Psoas muscle (tissue), 8 donors: ENCODE measurements at places on chromosomes 16 and 17. TPM values are rescaled to one million over a fixed set of nuclear protein-coding genes. Genes with fewer than 3 reads are reported as not detected.

DNA sequence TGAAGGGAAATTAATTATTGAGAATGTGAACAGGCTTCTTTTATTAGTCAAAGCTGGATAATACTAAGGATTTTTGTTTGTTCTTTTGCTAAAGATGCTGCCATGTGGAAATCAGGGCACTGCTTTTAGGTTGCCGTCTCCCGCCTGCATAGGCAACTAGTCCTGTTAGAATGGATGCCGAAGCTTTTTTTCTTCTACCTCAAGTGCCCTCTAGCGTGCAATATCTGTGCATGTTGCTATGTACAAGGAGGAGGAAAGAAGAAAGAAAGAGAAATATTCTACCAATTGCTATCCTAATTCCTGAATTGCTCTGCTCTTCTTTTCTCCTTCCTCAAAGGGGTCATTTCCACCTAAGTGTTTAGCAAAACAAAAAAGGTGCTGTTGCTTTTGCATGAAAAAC, 5.2 kb upstream of the CDH8 start:
- peaks cover 3% of the 10 kb centered on the region for H3K27me3 ChIP-seq
- H3K27ac ChIP-seq = no peak overlapping the region
- no peaks in the 10 kb centered on the region for H3K4me1 ChIP-seq
- no peak for DNase-seq
- no peaks in the 10 kb centered on the region for H3K36me3 ChIP-seq

DNA sequence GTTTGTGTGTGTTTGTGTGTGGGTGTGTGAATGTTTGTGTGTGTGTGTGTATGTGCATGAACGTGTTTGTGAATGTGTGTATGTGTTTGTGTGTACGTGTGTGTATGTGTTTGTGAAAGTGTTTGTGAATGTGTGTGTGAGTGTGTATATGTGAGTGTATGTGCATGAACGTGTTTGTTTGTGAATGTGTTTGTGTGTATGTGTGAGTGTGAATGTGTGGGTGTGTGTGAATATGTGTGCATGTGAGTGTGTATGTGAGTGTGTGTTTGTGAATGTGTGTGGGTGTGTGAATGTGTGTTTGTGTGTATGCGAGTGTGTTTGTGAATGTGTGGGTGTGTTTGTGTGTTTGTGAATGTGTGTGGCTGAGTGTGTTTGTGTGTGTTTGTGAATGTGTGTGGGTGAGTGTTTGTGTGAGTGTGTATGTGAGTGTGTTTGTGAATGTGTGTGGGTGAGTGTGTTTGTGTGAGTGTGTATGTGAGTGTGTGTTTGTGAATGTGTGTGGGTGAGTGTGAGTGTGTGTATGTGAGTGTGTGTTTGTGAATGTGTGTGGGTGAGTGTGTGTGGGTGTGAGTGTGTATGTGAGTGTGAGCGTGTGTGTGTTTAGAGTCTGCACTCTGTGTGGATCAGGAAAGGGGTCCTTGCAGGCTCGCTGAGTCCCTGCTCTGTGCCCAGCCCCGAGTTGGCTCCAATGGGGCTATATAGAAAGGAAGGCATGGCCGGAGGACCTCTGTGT, 890 bp upstream of the CD300A start:
- no peak for DNase-seq
- no peak overlapping the region for H3K4me3 ChIP-seq
- H3K4me1 ChIP-seq = no peaks in the 10 kb centered on the region
- H3K36me3 ChIP-seq = no peaks in the 10 kb centered on the region

GRCh38 chr17:66665194-66665593, 169.7 kb upstream of the CACNG5 start:
- H3K36me3 ChIP-seq = no peaks in the 10 kb centered on the region
- H3K4me3 ChIP-seq = no peak overlapping the region
- H3K27me3 ChIP-seq = no peaks in the 10 kb centered on the region

- no peak for DNase-seq
- H3K4me3 ChIP-seq = no peak overlapping the region
- H3K27me3 ChIP-seq = no peaks in the 10 kb centered on the region
These were observed 31.4 kb downstream of the COG1 start for GRCh38 chr17:73224237-73224636.

GRCh38 chr16:79716645-79717332, 116.3 kb upstream of the MAF start:
- H3K36me3 ChIP-seq = no peaks in the 10 kb centered on the region
- H3K4me3 ChIP-seq = no peak overlapping the region
- H3K27me3 ChIP-seq = no peaks in the 10 kb centered on the region
- DNase-seq = no peak
- H3K4me1 ChIP-seq = no peaks in the 10 kb centered on the region

- peak overlapping the region; percentile 62 for H3K4me3 ChIP-seq
- H3K27me3 ChIP-seq = no peaks in the 10 kb centered on the region
- H3K36me3 ChIP-seq = no peaks in the 10 kb centered on the region
- H3K4me1 ChIP-seq = peaks cover 46% of the 10 kb centered on the region
- H3K27ac ChIP-seq = peak overlapping the region; percentile 93
These were observed 159.4 kb upstream of the CHMP6 start for GRCh38 chr17:80832266-80832676.

- H3K4me3 ChIP-seq = no peak overlapping the region
- no peak overlapping the region for H3K27ac ChIP-seq
- no peaks in the 10 kb centered on the region for H3K36me3 ChIP-seq
- peaks cover 2% of the 10 kb centered on the region for H3K27me3 ChIP-seq
- no peak for DNase-seq
These were observed 10.0 kb downstream of the C16orf96 start for GRCh38 chr16:4566144-4566543.

DNA sequence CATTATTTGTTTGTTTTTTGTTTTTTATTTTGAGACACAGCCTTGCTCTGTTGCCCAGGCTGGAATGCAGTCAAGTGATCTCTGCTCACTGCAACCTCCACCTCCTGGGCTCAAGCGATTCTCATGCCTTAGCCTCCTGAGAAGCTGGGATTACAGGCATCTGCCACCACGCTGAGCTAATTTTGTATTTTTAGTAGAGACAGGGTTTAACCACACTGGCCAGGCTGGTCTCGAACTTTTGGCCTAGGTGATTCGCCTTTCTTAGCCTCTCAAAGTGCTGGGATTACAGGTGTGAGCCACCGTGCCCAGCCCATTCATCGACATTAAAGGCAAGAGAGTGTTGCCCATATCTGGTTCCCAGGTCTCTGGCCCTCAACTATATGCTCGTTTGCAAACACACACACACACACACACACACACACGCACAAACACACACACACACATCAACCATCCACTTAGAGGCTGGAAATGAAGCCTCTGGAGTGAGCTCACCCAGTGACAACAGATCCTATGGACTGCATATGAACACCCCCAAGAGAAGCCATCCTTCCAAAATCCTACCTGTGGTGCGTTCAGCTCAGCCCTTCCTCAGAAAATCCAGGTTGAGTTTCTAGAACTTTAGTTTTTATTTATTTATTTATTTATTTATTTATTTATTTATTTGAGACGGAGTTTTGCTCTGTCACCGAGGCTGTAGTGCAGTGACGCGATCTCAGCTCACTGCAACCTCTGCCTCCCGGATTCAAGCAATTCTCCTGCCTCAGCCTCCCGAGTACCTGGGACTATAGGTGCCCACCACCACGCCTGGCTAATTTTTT, 12.3 kb upstream of the SEPHS2 start:
- H3K27ac ChIP-seq = no peak overlapping the region
- no peaks in the 10 kb centered on the region for H3K27me3 ChIP-seq
- DNase-seq = no peak

DNA sequence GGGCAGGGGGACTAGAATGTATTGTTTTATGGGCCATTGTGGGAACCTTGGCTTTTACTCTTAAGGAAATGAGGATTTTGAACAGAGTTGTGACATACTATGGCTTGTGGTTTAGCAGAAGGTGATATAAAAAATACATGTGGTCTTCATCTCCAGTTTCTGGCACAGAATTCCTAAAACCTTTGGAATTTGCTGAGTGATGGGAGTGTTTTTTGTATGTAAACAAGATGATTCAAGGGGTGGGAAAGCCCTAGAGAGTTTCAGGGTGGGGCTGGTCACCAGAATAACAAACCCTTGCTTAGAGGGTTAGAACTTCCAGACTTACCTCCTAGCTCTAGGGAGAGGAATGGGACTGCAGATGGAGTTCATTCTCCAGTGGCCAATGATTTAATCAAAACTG, 316.1 kb downstream of the PHKB start:
- H3K36me3 ChIP-seq = no peaks in the 10 kb centered on the region
- no peaks in the 10 kb centered on the region for H3K27me3 ChIP-seq
- DNase-seq = no peak

DNA sequence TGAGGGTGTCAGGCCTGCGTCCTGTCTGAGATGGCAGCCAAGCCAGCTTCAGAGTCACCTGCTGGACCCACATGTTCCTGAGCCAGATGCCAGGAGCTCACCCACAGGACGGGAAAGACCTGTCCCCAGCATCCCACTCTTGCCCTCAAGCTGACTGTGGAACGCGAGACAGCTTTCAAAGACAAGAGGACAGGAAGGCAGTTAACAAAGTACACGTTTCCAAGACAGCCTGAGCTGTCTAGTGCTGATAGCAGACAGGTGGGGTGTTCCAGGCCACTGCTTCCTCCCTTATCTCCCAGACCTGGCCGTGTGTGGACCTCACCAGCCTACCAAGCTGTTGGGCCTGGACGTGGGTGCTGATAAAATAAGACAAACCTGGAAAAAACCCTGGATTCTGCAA, 13.2 kb downstream of the CMTM3 start:
- H3K27ac ChIP-seq = peak overlapping the region; percentile 88
- H3K4me1 ChIP-seq = peaks cover 29% of the 10 kb centered on the region
- peaks cover 28% of the 10 kb centered on the region for H3K36me3 ChIP-seq
- no peaks in the 10 kb centered on the region for H3K27me3 ChIP-seq
- DNase-seq = no peak

IGF2BP1 gene
- total RNA-seq = not detected

C1QTNF1 gene
- total RNA-seq = 16.9 TPM

P2RX5 gene
- total RNA-seq = 29.7 TPM

NACA2 gene
- not detected for total RNA-seq

EVPLL gene
- not detected for total RNA-seq

ATP6V0D1 gene
- total RNA-seq = 85.3 TPM
